Fibroblast of the aortic adventitia (primary cell): ENCODE measurements at places on chromosomes 11 and 22. TPM values are rescaled to one million over a fixed set of nuclear protein-coding genes. Genes with fewer than 3 reads are reported as not detected.
A peak's percentile ranks its signal among the peaks of the same experiment; 100 is the strongest.

DNA sequence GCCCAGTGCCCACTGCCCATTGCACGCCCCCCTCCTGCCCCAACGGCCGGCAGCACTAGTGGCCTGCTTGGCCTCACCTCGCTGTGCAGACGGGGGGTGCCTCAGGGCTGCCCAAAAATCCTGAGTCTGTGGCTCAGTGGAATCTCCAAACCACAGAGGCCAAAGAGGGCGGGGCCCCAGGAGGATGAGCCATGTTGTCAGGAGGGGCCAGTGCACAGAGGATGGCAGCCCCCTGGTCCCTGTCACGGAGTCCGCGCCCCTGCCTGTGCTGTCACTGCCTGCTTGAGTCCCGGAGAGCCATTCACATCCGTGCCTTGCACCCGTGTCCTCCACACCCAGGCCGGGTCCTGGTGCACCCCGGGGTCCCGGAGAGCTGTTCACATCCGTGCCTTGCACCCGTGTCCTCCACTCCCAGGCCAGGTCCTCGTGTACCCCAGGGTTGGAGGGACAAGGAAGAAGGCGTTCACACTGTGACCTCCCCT is 36.4 kb upstream of the MUC5AC start:
- DNase-seq, result no peak

DNA sequence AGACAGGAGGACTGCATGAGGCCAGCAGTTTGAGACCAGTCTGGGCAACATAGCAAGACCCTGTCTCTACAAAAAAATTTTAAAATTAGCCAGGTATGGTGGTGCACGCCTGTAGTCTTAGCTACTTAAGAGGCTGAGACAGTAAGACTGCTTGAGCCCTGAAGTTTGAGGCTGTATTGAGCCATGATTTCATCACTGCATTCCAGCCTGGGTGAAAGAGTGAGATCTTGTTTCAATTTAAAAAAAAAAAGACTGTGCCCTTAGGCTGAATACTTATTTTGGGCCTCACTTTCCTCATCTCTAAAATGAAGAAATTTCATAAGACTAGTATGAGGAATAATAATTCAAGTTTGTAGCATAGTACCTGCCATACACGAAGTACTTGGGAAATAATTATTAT is 6.9 kb downstream of the AQP11 start:
- DNase-seq, result peak; percentile 80

DNA sequence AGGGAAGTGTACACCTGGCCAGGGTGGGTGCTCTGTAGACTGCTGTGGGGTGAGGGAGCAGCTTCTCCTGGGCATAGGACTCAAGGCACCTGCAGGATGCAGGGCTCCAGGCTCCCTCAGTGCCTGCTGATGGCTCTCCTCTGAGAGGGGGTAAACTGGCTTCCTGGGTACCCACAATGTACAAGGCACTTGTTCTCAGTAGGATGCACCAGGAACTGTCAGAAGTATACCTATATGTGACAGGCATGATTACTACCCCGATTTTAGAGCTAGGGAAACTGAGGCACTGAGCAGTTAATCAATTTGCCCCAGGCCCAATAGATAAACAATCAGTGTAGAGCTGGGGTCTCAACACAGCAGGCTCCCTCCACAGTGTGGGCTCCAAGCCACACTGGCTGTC is 31.4 kb upstream of the GNAZ start:
- DNase-seq, result no peak

The MPZL3 gene
- 0.41 and 0.45 TPM in 2 replicates for total RNA-seq

- no peak for DNase-seq
Observed at GRCh38 chr11:116207019-116207418, 565.8 kb downstream of the BUD13 start.

The DNHD1 gene
- total RNA-seq, result 6.7 and 8.2 TPM in 2 replicates

GRCh38 chr22:19122752-19123492 is 710 bp upstream of the DGCR2 start:
- DNase-seq, result peak; percentile 9

- DNase-seq, result no peak
Observed at GRCh38 chr22:41368543-41369423, 13.0 kb upstream of the TEF start.

GRCh38 chr11:69918938-69919650 is 99.9 kb upstream of the FGF3 start:
- DNase-seq, result peak; percentile 65

GRCh38 chr11:128964463-128964930 is 21.8 kb upstream of the TP53AIP1 start:
- no peak for DNase-seq
